Amniotic stem cell (primary cell): ENCODE measurements at places on chromosomes 16 and 17.
A peak's percentile ranks its signal among the peaks of the same experiment; 100 is the strongest.

DNA sequence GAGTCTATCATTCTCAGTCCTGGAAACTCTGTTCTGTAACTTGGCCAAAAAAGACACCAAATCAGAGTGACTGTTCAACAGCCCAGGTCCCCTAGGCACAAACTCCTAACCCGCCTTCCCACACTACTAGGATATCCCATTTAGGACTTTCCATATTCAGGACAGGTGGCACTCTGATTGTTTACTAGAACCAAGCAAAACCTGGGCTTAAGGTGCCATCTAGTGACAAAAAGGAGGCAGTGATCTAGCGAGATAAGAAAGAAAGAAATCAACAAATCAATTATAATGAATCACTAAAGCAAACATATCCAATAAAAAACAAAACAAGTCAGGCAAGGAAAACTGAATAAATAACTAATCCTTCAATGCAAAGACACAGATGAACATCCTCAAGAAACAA is 203.9 kb downstream of the CEP112 start:
- DNase-seq: no peak

DNA sequence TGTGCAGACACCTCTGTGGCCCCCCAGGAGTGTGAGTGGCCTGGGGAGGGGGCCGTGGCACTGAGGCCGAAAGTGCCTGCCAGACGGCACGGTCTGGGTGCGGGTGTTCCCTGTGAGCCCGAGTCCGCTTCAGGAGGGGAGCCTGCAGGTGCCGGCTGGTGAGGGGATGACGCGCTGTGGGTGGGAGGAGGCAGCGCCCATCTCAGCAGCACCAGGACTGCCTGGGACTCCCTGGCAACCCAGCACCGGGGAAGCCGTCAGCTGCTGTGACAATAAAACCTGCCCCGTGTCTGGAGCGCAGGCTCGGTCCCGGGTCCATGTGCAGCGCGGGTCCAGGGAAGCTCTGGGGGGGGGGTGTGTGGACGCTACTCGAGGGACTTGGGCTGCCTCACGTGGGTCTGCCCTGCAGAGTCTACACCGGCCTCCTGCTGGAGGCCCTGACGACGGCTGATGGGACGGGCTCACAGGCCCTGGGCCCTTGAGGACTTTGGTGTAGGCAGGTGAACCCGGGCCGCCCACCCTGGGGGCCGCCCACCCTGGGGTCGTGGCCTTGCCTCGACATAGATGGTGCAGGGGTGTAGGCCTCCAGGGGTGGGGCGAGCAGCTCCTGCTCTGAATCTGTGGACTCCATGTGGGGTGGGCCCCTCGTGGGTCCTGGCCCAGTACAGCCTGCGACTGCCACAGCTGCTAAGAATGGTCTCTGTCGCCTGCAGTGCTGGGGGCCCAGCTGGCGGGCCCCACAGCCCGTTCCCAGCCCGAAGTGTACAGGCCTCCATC is 5.9 kb upstream of the RAB40C start:
- no peak for DNase-seq

- DNase-seq: no peak
Measured at GRCh38 chr17:69031839-69032238, 28.9 kb downstream of the ABCA9 start.

- DNase-seq: no peak
Measured at GRCh38 chr17:65314212-65314611, 177.0 kb downstream of the RGS9 start.

GRCh38 chr16:86052115-86052670 is 153.2 kb downstream of the IRF8 start:
- no peak for DNase-seq

- DNase-seq: no peak
Measured at GRCh38 chr17:4108397-4108796, 34.4 kb downstream of the ZZEF1 start.

DNA sequence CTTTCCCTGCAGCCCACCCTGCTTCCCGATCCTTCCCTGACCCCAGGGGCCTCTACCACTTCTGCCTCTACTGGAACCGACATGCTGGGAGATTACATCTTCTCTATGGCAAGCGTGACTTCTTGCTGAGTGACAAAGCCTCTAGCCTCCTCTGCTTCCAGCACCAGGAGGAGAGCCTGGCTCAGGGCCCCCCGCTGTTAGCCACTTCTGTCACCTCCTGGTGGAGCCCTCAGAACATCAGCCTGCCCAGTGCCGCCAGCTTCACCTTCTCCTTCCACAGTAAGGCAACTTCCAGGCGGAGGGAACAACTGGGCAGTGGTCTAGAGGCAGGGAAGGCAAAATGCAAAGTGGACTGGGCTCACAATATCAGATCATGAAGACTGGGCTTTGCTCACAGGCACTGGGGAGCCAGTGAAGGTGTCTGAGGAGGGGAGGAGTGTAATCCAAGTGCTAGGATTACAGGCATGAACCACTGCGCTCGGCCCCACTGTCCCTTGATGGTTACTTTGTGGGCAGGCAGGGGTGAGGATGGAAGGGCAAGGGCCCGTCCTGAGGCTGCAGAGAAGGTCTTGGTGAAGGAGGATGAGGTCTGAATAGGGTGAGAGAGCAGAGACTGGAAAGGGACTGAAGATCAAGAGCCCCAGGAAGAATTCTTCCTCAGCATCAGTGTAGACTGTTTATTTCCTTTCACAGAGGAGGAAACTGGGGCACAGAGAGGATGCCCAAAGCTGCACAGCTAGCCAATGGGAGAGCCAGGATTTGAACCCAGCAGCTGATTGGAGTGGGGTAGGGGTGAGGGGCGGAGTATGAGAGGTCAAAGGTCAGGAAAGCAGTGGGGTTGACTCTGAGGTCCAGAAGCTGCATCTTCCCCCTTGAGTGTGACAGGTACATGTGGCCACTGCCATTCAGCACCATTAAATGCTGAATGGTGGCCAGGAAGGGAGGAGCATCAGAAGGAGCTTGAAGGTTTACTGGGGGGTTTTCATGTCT is 16.5 kb upstream of the ADGRG3 start:
- DNase-seq: no peak

- DNase-seq: no peak
Measured at GRCh38 chr16:81717662-81718189, 61.4 kb upstream of the PLCG2 start.

GRCh38 chr16:74862743-74863244 is 88.2 kb upstream of the FA2H start:
- DNase-seq: peak; percentile 15

DNA sequence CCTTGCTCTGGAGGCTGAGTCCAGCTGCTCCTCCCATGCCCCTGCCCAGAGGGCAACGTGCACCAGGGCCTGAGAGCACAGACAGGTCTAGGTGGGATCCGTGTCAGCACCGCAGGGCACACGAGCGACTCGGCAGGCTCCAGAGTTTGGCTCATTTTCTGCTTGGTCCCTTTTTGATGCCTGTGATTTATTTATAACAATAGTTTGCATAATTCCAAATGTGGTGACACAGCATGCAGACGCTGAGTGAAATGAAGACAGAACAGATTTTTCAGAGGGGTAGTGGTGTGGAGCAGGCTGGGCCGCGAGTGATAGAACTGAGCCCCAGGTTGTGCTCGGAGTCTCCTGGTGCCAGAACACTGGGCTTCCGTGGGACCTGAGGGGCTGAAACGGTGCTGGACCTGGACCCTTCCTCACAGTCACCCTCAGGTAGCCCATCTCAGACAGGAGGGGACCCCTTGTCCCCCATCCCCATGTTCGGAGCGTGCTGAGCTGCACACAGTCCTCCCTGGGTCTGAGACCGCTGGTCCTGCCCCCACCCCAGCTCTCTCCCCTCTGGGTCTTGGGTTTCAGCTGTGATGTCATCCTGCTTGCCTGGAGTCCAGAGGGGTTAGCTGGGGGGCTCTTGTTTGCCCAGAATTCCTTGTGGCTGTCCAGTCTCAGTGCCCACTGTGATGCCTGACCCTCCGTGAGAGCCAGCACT is 95.9 kb downstream of the METRNL start:
- no peak for DNase-seq

- DNase-seq: no peak
Measured at GRCh38 chr17:76969598-76970172, 101.5 kb downstream of the MGAT5B start.

DNA sequence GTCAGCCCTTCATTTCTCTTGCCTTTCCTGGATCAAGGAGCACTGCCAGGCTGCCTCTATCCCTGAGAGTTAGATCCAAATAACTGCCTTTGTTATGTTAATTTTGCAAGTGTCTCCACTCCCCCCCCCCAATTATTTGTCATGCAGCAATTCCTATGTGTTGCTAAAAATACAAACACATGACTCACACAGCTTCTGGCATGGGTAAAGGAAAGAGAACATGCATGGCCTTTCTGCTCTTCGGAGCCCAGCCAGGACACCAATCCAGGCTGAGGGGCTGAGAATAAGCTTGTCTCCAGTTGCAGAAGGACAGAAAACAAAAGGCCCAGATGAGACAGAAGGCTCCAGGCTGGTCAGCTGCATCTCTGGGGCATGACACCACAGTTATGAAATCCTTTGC is 148.0 kb upstream of the TNRC6C start:
- DNase-seq: no peak

DNA sequence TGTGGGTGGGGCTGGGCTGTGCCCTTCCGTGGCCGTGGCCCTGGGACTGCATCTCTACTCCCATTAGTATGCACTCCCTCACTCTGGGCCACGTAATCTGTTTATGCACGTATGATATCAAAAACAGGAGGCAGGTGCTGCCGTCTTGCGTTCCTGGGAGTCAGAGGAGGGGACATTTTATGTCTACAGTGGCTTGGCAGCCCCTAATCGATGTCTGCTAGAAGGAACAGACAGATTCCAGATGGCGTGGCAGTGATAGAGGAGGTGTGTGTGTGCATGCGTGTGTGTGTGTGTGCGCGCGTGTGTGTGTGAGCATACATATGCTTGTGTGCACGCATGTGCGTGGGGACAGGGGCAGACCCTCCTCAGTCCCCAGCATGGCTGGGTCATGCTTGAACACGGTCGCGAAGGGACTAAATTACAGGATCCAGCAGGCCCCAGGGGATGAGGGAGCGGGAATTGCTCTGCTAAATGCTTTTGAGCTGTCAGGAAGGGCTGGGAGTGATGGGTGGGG is 44.7 kb downstream of the SREBF1 start:
- DNase-seq: no peak

DNA sequence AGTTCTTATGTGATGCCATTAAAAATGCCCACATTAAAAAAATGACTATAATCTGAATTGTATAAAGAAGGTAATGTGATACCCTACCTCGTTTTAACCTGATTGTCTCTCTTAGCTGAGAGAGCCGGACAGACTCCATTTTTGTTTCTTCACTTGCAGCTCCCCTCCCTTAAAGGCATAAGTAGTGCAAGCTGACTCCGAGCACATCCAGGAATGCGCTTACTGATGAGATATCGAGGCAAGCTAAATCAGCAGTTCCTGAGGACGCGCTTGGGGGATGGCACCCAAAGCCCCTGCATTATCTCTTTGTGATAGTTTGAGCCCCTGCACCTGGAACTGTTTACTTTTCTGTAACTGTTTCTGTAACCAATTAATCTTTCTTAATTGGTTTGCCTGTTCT is 6.3 kb downstream of the KRT24 start:
- no peak for DNase-seq

DNA sequence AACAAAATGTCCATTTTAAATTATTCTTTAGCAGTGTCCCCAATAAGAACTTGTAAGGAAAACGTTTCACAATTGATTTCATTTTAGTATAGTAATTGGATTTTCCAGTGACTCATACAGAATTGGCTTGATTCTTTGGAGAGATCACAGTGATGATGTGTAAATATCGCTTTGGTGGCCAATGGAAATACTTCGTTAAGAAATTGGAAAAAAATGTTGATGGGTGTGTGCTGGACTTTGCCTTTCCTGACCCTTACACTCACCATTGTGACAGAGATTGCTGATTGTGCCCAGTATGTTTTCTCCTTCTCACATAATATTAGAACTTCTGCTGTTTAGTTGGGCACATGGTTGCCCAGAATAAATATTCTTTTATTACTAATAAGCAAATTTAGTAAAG is 7.4 kb upstream of the EFCAB13 start:
- DNase-seq: no peak

- DNase-seq: no peak
Measured at GRCh38 chr17:32495359-32496231, 8.8 kb downstream of the CDK5R1 start.

DNA sequence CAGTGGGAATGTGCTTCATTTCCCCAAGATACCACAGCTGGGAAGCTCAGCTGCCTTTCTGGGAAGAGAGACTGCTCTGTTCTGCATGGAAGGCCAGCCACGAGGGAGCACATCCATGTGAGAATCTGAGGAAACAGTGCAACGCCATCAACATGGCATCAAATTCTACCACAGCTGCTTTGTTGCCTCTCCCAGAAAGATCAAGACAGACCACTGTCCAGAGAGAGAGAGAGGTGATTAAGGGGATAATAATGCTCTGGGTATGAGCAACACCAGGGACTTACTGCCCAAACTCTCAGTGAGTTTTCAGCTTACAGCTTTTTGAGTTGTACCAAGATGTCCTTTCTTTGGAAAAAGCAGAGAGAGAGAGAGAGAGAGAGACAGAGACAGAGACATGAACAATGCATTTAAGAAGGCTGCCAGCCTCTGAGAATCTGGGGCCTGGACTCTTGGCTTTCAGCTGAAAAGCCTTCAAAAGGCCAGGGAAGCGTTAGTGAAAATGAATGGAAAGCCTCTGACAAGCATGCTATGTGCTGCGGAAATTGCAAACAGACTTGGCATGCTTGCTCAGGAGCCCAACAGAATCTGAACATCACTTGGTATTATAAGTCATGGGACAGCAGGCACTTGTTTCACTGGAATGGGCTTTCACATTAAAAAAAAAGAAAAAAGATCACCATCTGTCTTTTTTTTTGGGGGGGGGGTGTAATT is 223.1 kb downstream of the MAP2K6 start:
- DNase-seq: peak; percentile 9

DNA sequence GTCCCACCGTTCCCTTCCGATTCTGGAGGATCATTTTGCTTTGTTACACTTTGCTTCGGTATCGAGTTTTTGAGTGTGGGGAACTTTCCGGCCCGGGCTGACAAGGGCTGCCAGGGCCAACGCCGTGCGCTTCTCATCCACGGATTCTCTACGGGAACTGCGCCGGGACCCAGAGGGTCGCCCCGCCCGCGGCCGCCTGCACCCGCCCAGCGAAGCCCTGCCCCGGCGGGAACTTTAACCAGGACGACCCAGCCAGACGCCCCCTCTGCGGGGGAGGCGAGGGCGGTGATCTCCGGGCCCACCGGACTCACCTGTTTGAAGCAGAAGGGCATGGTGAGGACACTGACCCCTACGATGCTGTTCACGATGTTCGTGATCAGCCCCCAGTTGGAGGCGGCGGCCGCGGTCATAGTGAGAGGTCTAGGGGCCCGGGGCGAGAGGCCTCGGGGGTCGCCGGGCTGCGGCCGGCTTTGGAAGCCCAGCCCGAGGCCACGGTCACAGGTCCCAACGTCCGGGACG is 536 bp downstream of the SLC38A10 start:
- DNase-seq: no peak
